Subcutaneous adipose tissue (tissue), 4 donors: ENCODE measurements at places on chromosomes 7 and 10. TPM values are rescaled to one million over a fixed set of nuclear protein-coding genes. Genes with fewer than 3 reads are reported as not detected.

The IQUB gene
- not detected for total RNA-seq

The SRI gene
- total RNA-seq = 125 TPM

The KCNH2 gene
- total RNA-seq = not detected

The CXCL12 gene
- 106 TPM for total RNA-seq

The NME8 gene
- total RNA-seq = not detected

The DMBT1 gene
- not detected for total RNA-seq

The PDE6C gene
- total RNA-seq = not detected

The C7orf33 gene
- not detected for total RNA-seq

The ZNF736 gene
- 14.3 TPM for total RNA-seq

The DNAJC12 gene
- not detected for total RNA-seq

The TRIM56 gene
- 11.9 TPM for total RNA-seq

The PLCE1 gene
- 6.1 TPM for total RNA-seq

The SMO gene
- 4.0 TPM for total RNA-seq

The ETV1 gene
- 2.1 TPM for total RNA-seq

The AOAH gene
- total RNA-seq = 6.4 TPM

The TMEM225B gene
- total RNA-seq = 1.2 TPM

The ACTL6B gene
- total RNA-seq = not detected

The ZNF425 gene
- total RNA-seq = 0.82 TPM

The MET gene
- total RNA-seq = 39.1 TPM

The C10orf62 gene
- total RNA-seq = not detected

The SUV39H2 gene
- total RNA-seq = 3.8 TPM

The GPR26 gene
- total RNA-seq = not detected

The CYP2C19 gene
- not detected for total RNA-seq

The PPP1R17 gene
- total RNA-seq = not detected

The ASZ1 gene
- not detected for total RNA-seq

The HMX2 gene
- total RNA-seq = not detected

The KMT2E gene
- total RNA-seq = 109 TPM

The FGFR2 gene
- total RNA-seq = 11.3 TPM

The HOXA5 gene
- 2.9 TPM for total RNA-seq

The FKBP9 gene
- 110 TPM for total RNA-seq

The THSD7A gene
- total RNA-seq = 7.3 TPM

The ATOH7 gene
- total RNA-seq = not detected

The SPDYE1 gene
- not detected for total RNA-seq

The UCN3 gene
- total RNA-seq = not detected

The GPER1 gene
- total RNA-seq = 4.2 TPM

The SPDYE6 gene
- not detected for total RNA-seq

The NODAL gene
- not detected for total RNA-seq

The ACTR3C gene
- 0.65 TPM for total RNA-seq
